Activated naive CD4-positive, alpha-beta T cell (primary cell): ENCODE measurements at places on chromosomes 2 and 18.

DNA sequence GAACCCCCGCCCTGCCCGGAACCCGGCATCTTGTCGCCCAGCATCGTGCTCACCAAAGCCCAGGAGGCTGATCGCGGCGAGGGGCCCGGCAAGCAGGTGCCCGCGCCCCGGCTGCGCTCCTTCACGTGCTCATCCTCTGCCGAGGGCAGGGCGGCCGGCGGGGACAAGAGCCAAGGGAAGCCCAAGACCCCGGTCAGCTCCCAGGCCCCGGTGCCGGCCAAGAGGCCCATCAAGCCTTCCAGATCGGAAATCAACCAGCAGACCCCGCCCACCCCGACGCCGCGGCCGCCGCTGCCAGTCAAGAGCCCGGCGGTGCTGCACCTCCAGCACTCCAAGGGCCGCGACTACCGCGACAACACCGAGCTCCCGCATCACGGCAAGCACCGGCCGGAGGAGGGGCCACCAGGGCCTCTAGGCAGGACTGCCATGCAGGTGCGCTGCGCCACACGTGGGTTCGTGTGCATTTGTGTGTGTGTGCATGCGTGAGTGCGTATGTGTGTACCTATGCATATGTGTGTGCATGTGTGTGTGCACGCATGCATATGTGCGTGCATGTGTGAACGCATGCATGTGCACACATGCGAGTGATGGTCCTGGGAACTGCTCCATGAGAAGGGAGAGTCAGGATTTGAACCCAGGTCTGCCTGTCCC lies 47.1 kb upstream of the ATG16L1 start:
- no peak for DNase-seq

- no peak for DNase-seq
Observed at GRCh38 chr2:160310118-160310828, 110.2 kb upstream of the ITGB6 start.

GRCh38 chr2:229900012-229900411 lies 21.8 kb downstream of the TRIP12 start:
- DNase-seq = no peak

DNA sequence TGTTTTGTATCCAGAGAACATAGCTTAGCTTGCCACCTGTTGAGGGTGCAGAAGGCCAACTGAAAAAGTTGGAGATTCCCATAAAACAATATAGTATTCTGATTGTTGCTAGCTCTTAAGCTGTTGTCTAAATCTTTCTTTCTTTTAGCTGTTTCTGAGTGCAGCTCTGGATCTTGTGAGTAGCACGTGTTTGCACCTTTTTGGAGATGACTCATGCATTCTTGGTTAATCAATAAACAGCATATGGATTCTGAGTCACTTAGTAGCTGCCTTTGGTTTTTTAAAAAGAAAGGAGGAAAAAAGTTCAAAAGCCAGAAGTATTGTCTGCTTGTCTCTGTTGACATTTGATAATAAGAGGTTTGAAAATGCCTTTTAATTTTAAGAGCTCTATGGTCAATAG lies 483.0 kb upstream of the FSIP2 start:
- no peak for DNase-seq

- DNase-seq = no peak
Observed at GRCh38 chr2:69570474-69570873, 73.1 kb downstream of the AAK1 start.

GRCh38 chr2:33782395-33783230 lies 183.5 kb upstream of the FAM98A start:
- DNase-seq = no peak

GRCh38 chr18:8944871-8945245 lies 157.6 kb upstream of the NDUFV2 start:
- DNase-seq = no peak

- no peak for DNase-seq
Observed at GRCh38 chr2:106841886-106842645, 43.9 kb downstream of the ST6GAL2 start.

- DNase-seq = no peak
Observed at GRCh38 chr2:150697596-150697995, 210.1 kb upstream of the RND3 start.

GRCh38 chr2:210128961-210129360 lies 42.2 kb downstream of the KANSL1L start:
- DNase-seq = no peak

GRCh38 chr2:40087434-40087833 lies 308.4 kb upstream of the THUMPD2 start:
- no peak for DNase-seq

- DNase-seq = no peak
Observed at GRCh38 chr2:174756743-174757142, 7.5 kb downstream of the CHRNA1 start.

- no peak for DNase-seq
Observed at GRCh38 chr2:118321432-118322105, 233.3 kb downstream of the INSIG2 start.

DNA sequence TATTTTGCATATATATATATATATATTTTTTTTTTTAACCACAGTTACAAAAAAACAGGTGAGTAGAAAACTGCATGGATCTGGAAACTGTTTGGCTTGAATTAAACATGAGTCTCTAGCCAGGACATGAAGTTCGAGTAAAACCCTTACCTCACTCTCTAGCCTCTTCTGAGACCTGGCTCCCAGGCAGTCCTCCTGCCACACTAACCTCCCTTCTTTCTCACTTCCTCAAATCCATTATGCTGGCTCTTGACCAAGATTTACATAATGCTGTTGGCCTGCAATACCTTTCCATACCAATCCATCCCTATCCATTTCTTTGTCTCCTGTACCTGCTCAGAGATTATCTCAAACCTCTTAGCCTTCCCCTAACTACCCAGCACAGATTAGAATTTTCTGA lies 34.0 kb downstream of the PIGN start:
- no peak for DNase-seq

DNA sequence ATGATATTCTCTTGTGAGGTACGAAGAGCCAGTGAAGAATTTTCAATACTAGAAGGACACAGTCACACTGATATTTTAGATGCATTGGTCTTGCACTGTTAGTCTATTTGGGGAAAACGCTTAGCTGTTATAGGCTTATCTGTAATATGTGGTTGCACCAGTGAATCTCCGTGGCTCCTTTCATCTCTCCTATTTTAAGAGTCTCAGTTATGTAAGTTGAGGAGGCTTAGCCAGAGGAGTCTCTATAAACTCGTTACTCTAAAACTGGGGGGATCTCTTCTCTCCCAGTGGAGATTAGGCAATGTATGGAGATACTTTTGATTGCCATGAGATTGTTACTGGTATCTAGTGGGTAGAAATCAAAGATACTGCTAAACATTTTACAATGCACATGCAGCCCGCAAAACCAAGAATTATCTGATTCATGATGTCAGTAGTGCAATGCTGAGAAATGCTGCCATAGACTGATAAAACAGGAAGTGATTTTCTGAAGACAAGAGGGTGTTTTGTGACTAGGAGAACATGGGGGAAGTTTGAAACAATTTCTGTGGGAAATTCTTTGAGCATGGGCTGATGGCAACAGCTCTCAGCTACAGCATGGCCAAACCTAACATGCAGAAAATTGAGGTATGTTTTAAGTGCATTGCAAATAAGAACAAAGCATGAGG lies 339.1 kb downstream of the SOX11 start:
- DNase-seq = no peak

DNA sequence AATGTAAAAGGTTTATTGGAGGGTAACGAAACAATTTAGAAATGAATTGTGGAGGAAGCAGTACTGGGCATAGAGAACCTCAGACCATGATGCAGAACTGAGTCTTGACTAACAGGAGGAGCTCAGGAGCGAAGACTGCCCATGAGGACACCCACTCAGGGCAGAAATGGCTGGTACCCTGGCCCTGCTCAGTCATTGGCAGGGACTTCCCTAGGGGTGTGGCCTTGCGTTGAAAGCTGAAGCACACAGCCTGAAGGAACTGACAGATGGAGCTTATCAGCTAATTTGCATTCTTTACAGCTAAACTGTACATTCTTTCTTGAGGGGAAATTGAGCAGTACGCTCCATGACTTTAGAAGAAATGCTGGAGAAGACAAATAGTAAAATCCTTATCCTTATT lies 57.1 kb downstream of the PDK1 start:
- no peak for DNase-seq
